GM12878 (cell line): ENCODE measurements at places on chromosomes 12 and 14. TPM values are rescaled to one million over a fixed set of nuclear protein-coding genes. Genes with fewer than 3 reads are reported as not detected.

DNA sequence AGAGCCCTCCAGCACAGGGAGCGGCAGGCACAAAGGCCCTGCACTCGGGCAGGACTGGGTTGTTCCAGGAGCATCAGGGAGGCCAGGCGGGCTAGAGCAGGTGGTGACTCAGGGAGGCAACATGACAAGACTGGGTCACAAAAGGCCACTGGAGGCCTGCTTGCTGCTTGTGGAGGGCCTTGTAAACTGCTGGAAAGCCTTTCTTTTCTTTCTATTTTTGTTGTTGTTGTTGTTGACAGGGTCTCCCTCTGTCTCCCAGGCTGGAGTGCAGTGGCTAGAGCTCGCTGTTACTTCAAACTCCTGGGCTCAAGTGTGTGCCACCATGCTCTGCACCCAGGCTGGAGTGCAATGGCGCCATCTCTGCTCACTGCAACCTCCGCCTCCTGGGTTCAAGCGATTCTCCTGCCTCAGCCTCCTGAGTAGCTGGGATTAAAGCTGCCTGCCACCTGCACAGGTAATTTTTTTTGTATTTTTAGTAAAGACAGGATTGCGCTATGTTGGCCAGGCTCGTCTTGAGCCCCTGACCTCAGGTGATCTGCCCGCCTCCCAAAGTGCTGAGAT, 11.8 kb upstream of the RCOR1 start:
- DNase-seq, result no peak

DNA sequence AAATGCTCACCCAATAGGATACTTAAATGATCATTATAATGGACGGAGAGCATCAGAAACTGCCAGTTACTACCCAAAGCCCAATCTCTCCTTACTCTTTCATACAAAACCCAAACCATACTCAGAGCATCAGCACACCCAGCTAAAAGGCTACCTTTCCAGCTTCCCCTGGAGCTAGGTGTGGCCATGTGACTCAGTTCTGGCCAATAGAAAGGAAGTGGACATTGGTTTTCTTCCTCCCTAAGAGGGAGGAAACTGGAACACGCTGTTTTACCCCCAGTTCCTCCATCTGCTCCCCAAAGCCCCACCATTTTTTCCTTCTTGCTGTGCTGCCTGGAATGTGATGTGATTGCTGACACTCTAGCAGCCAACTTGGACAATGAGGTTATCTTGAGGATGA, 50.7 kb downstream of the SCARB1 start:
- DNase-seq, result no peak

- no peak for DNase-seq
Observed at GRCh38 chr12:123139926-123140675, 10.8 kb downstream of the PITPNM2 start.

Gene EGLN3
- 0.42 and 1.1 TPM in 2 replicates for polyA plus RNA-seq
